ENCODE measurements at places on chromosomes 16 and 17.

DNA sequence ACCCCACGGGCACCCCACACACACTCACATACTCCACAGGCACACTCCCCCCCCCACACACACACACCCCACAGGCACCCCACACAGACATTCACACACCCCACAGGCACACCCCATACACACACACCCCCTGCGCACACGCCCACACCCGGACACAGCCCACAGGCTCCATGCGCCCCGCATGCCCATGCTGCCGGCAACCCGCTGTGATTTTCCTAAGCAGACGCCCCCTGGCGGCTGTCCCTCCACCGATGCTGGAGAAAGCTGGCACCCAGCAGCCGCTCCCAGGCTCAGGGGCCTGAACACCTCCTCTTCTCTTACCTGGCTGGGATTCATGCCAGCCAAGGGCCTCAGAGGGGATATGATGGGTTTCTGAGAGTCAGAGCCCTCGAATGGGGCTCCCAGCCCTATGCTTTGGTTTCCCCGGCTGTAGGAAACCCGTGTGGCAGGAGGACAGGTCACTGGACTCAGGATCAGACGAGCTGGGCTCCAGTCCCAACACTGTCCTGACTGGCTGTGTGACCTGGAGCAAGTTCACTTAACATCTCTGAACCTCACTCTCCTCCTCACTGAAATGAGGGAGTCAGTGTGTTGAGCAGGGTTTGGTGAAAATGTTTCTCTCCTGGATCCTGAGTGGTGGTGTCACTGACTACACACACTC lies 19.6 kb upstream of the TNFRSF13B start:
- peak; percentile 89 for DNase-seq

GRCh38 chr17:11240841-11241610 lies at the start of gene SHISA6:
Gene SHISA6, plus strand, starts transcription at chr17:11241213.
- DNase-seq: no peak

- DNase-seq: peak; percentile 21
These were observed 109.6 kb upstream of the GOT2 start for GRCh38 chr16:58843675-58844074.

DNA sequence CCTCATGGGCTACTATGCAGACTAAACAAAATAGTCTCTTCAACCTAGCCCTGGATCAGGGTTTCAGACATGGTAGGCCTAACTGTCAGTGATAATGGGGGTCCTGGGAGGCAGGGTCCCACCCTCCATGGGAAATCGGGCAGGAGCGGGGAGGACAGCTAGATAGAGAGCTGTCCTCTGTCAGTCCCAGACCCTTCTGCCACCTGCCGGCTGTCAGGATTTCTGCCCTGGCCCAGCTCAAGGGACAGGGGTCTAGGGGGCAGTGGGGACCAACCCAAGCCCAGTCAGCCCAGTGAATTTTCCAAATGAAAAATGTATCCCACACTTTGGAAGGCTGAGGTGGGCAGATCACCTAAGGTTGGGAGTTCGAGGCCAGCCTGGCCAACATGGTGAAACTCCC lies 5.3 kb downstream of the CA7 start:
- DNase-seq: no peak

GRCh38 chr17:73396431-73397277 lies 84.9 kb upstream of the CDC42EP4 start:
- no peak for DNase-seq

DNA sequence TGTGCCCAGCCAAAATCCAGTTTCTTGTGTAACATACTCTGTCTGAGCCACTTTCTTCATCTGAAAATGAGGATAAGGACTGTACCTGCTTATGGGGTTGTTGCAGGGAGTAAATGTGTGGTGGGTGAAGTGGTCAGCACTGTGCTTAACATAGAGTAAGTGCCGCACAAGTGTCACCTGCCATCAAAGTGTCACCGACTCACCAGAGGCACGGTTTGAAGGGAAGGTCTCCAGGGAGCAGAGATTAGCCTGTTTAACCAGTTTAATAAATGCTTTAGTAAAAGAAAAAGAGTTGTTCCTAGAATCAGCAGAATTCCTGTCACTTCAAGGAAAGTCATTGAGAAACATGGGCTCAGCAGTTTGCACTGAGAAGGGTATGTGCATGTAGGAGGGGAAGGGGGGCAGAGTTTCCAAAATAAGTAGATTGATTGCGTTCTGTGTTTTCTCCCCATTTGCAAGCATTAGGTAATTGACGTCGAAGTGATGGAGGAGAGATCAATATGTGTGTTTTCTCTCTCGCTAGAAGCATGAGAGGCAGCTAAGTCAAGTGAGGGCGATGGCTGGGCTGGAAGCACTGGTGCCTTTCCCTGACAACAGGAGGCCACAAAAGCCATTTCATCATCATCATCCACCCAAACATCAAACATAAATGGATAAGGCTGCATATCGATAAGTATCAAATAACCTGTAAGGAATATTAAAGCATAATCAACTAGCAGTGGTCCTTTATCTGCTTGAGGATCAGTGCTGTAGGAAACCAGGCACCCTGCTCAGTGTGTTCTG lies 19.1 kb downstream of the FAM20A start:
- no peak for DNase-seq

- DNase-seq: no peak
These were observed 15.9 kb downstream of the RGS11 start for GRCh38 chr16:259814-260253.

DNA sequence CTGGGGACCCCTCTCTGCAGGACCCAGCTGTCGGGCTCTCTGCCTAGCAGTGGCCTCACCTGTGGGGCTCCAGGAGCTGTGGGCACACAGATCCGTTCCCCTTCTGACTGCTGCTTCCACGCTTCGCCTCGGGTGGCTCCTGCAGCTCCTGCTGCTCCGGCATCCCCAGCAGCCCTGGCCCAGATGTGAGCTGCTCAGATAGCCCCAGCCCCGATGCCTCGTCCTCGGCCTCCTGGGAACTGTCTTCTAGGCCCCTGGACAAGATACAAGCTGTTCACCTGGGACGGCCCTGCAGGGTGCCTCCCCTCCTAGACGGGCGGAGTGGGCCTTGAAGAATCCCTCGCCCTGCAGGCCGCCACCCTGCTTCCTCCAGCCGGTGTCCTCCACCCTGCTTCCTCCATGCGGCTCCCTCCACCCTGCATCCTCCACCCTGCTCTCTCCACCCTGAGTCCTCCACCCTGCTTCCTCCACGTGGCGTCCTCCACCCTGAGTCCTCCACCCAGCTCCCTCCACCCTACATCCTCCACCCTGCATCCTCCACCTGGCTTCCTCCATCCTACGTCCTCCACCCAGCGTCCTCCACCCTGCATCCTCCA lies 11.0 kb downstream of the EMC6 start:
- DNase-seq: no peak

DNA sequence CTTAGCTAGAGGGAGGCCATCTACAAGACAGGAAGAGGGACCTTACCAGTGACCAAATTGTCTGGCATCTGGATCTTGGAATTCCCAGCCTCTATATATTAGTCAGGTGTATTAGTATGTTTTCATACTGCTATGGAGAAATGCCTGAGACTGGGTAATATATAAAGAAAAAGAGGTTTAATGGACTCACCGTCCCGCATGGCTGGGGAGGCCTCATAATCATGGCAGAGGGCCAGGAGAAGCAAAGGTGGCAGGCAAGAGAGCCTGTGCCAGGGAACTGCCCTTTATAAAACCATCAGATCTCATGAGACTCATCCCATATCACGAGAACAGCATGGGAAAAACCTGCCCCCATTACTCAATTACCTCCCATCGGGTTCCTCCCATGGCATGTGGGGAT lies 500.2 kb downstream of the SHISA9 start:
- no peak for DNase-seq
